T-helper 1 cell (primary cell): ENCODE measurements at places on chromosomes 1 and 21.

- no peak for DNase-seq
Measured at GRCh38 chr1:35947547-35947946, 16.6 kb downstream of the AGO3 start.

DNA sequence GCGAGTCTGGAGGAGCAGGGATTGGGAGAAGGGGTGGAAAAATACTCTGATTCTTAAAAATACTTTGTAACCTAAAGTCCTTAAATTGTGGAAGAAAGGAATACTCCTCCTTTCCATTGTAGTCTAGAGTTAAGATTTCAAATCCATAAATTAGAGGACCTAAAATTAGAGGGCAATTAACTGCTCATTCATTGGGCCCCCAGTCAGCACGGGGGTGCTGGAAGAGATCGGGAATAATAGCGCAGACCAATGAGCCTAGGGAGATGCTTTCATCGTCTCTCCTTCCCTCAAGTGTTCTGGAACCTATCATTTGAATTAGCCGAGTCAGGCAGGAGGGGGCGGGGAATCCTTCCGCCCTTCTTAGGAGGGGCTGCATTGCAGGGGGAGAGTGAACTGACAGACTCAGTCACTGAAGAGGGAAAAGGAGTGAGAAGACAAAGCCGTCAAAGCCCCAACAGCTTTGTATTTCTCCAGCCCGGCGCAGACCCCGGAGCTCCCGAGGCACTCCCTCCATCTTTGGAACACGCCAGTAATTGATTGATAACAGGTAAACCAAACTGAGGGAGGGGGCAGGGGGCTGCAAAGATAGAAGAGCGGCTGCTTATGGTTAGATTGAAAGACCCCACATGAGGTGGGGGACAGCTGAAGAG is at the start of gene MLLT11:
MLLT11 (plus strand) TSS at position 391 of the 650 bp plus-strand sequence. CDS start 6,828 bp downstream, outside the sequence.
- no peak for DNase-seq

DNA sequence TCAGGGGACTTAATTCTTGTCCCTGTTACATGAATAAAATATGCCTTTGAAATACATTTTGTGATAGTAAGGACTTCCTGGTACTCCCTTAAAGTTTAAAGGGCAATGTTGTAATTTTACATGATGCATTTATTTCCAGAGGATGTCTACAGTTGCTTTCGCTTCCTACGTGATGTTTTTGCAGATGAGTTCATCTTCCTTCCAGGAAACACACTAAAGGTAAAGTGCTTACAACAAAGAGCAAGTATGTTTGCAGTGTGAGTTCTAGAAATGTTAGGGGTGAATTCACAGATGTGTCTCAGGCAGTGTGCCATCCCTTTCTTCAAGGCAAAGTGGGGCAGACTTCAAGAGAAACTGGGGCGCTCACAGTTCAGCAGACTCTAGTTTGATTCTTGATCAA is 31.2 kb downstream of the GNPAT start:
- no peak for DNase-seq

GRCh38 chr1:184832517-184832916 is 77.9 kb upstream of the EDEM3 start:
- DNase-seq = no peak

DNA sequence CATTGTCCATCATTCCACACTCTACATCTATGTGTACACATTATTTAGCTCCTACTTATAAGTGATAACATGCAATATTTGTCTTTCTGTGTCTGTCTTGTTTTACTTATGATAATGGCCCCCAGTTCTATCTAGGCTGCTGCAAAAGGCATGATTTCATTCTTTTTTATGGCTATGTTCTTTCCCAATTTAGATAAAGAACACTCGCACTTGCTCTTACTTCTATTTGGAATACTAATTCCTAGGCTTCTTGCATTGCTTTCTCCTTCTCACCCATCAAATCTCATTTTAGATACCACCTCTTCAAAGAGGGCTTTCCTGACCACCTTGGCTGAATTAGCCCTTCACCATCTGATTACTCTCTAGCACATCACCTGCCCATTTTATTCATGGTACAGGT is 3.0 kb upstream of the RGS4 start:
- DNase-seq = no peak

GRCh38 chr1:172970186-172970585 is 80.6 kb downstream of the TNFSF18 start:
- DNase-seq = no peak

DNA sequence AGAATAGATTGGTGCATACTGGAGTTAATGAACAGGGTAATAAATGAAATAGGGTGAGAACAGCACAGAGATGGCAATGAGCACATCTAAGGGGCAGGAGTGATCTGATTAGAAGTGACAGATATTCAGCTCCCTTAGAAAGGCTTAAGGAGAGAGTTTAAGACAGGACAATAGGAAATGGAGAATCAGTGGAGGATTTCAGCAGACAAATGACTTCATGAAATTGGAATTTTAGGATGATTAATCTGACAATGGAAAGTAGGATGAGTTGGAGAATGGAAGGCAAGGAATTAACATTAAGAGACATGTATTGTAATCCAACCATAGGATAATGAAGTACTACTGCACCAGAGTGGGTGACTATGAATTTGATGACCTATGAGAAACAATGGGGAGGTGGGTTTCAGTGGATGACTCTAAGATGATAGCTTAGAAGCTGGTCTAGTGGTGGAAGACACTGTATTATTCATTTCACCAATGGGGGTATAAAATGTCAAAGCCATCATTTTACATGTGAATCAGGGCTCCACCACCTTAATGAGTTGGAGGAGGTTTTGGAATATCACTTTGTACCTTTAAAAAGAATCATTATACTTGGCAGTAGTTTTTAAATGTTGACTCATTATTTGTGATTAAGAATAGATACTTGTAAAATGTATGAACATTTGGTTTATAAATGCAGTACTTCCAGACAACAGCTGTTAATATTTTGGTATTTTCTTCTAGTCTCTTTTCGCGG is 139.1 kb downstream of the PLA2G4A start:
- no peak for DNase-seq
